ENCODE measurements at places on chromosomes 13 and 19.

DNA sequence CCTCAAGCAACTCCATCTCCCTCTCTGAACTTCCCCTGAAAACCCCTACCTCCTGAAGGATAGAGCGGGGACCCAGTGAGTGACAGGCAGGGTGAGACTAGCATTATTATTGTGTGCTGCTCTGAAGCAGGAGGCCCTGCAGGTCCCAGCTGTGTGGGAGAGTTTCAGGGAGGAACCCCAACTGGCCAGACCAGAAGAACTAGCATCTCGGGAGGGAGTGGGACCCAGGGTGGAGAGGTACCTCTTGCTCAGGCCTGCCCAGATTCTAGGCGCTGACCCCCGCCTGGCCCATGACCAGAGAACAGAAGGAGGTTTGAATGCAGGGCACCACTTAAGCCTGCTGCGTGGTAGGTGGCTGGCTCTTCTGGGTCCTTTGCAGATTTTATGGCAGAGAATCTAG is 5.7 kb upstream of the LYPD3 start:
- no peak for DNase-seq

DNA sequence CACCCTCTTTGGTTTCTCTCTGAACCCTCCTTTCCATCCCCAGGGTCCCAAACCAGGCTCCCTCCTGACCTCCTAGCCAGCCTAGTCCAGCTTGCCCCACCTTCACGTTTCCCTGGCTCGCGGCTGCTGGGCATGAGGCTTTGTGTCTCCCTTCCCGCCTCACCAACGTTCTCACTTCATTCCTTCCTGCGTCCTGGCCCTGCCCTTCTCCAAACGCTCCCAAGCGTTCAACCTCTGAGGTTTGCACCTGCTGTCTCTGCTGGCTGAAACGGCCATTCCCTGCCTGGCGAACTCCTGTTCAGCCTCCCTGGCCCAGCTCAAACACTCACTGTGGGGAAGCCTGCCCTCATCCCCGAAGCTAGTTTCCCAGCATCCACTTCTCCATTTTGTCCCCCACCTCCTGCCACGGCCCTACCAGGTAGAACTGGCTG is 12.4 kb downstream of the EPS8L1 start:
- DNase-seq, result no peak

DNA sequence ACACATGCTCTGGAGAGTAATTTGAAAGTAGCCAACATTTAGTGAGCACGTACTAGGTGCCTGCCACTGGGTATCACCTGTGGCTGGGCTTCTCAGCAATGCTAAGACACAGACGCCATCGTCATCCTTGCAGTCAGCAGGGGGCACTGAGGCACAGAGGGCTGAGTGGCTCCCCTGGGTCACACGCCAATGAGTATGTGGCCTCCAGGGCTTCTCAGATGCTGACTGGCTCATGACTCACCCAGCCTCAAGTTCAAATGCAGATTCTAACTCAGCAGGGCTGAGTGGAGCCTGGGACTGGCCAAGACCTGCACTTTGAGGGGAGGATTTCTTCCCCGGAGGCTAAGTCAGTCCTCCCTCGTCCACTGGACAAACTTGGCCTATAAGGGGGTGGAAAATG is 115.1 kb upstream of the CACNA1A start:
- DNase-seq, result no peak

GRCh38 chr19:39413911-39414608 is 1.6 kb downstream of the PLEKHG2 start:
- DNase-seq, result no peak

GRCh38 chr19:50059045-50059444 is 33.2 kb downstream of the ZNF473 start:
- no peak for DNase-seq

Measured in left colon (tissue), 2 donors.